ENCODE measurements at places on chromosomes 12 and 14. TPM values are rescaled to one million over a fixed set of nuclear protein-coding genes. Genes with fewer than 3 reads are reported as not detected.

DNA sequence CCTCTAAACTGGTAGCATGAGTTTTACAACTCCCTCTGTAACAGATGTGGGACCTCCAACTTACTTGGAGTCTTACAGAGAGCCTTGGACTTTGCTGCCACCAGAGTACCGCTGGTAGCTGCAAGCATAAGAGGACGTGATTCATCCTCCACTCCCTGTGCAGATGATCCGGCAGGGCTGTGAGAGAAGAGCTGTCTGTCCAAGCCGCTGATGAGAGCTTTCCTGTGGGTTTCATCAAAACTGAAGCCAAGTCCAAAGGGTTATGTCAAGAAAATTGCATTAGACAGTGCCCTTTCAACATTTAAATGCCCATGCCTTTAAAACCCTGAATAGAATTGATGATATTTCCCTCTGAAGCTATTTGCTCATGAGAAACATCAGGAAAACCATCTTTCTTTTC lies 85.8 kb downstream of the LLPH start:
- H3K4me1 ChIP-seq = peaks cover 13% of the 10 kb centered on the region
- no peak overlapping the region for H3K27ac ChIP-seq
- no peak for DNase-seq
- H3K27me3 ChIP-seq = no peaks in the 10 kb centered on the region

DNA sequence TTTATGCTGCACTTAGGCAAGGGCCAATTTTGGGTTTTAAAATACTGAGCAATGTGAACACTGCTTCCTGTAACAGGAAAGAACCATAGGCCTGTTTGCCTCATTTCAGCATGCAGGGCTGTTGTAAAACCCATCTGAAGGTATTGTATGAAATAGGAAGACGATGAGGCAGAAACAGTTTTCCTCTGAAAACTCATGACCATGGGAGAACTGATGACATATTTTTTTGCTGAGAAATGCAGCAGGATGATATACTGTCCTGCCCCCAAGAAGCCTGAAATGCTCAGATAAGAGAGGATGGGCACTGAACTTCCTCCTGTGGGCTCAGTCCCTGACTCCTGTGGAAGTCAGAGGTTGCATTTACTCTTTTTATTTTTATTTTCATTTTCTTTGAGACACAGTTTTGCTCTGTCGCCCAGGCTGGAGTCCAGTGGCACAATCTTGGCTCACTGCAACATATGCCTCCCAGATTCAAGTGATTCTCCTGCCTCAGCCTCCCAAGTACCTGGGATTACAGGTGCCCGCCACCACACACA lies 17.4 kb downstream of the PYGL start:
- H3K36me3 ChIP-seq = no peaks in the 10 kb centered on the region
- H3K27ac ChIP-seq = no peak overlapping the region
- no peak for DNase-seq
- no peaks in the 10 kb centered on the region for H3K4me1 ChIP-seq

The SLC25A29 gene
- 49.3 TPM for total RNA-seq

GRCh38 chr14:104536942-104537612 lies 42.5 kb upstream of the C14orf180 start:
- H3K4me1 ChIP-seq = no peaks in the 10 kb centered on the region
- peaks cover 10% of the 10 kb centered on the region for H3K27me3 ChIP-seq
- H3K36me3 ChIP-seq = no peaks in the 10 kb centered on the region
- H3K27ac ChIP-seq = no peak overlapping the region

- no peaks in the 10 kb centered on the region for H3K27me3 ChIP-seq
- H3K27ac ChIP-seq = no peak overlapping the region
- no peaks in the 10 kb centered on the region for H3K36me3 ChIP-seq
- no peak overlapping the region for H3K4me3 ChIP-seq
- DNase-seq = no peak
- no peaks in the 10 kb centered on the region for H3K4me1 ChIP-seq
Observed at GRCh38 chr12:1466481-1467154, 127.8 kb downstream of the FBXL14 start.
